Posterior cingulate gyrus (tissue), 11 donors: ENCODE measurements at places on chromosomes 13 and 19.
A peak's percentile ranks its signal among the peaks of the same experiment; 100 is the strongest.

DNA sequence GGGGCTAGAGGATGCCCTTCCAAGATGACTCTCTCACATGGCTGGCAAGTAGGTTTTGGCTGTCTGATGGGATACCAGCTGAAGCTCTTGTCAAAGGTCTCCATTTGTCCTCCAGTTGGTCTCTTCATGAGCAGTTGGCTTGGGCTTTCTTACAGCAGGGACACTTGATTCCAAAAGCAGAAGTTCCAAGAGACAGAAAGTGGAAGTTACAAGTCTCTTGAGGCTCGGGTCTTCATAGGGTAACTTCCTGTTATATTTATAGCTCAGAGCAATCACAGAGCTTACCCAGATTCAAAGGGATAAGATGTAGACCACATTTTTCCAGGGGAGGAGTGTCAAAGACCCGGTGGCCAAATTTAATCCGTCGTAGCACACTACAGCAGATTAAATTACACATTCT, 440.0 kb downstream of the RFC3 start:
- no peak for DNase-seq

- no peak for DNase-seq
Observed at GRCh38 chr13:89061821-89062220, 1390.7 kb downstream of the SLITRK5 start.

DNA sequence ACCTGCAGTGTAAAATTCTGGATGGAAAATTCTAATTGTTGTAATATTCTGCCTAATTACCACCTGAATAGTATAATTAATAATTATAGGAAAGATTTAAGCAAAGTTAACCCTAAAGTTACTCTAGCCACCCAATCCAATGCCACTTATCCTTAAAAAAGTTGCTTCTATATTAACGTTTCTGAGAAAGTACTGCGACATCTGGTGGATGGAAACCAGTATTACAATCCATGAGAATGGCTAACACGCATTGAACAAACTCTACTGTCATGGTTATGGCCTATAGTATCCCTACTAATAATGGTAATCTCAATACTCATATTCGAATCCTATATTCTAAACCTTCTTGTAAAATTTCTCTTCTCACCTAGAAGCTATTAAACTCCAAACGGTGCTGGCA, 1551.8 kb downstream of the SLITRK1 start:
- DNase-seq = no peak

DNA sequence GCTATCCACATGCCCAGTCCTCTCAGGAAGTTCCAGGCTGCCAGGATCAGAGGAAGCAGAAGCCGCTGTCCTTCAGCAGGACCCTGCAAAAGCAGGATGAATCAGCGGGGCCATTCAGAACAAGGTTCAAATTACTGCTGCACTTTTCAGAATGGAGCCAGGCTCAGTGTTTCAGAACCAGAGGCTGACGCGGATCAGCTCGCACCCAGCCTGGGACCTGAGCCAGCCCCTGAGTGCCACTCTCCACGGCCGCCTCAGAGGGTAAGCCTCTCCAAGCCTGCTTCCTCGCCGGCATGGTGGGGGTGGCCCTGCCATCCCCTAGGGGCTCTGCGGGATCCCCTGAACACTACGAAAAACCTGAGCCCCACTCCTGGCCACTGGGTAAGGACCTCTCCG, 24.7 kb downstream of the RASA3 start:
- peak; percentile 36 for DNase-seq

DNA sequence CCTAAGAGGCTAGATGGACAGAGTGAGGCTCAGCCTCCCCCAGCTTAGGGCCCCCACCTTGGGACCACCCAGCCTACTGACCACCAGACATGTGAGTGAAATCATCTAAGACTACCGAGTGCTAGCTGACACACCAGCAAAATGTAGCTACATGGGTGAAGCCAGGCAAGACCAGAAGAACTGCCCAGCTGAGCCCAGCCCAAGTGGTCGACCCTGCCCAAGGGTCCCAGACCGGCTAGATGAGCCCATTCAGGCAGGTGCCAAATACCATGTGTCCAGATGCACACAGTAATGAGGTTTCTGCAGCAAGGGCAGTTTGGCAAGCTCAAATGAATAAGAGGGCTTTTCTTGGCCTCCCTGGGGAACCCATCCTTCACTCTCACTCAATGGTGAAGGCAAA, 56.6 kb downstream of the ZNF557 start:
- no peak for DNase-seq

DNA sequence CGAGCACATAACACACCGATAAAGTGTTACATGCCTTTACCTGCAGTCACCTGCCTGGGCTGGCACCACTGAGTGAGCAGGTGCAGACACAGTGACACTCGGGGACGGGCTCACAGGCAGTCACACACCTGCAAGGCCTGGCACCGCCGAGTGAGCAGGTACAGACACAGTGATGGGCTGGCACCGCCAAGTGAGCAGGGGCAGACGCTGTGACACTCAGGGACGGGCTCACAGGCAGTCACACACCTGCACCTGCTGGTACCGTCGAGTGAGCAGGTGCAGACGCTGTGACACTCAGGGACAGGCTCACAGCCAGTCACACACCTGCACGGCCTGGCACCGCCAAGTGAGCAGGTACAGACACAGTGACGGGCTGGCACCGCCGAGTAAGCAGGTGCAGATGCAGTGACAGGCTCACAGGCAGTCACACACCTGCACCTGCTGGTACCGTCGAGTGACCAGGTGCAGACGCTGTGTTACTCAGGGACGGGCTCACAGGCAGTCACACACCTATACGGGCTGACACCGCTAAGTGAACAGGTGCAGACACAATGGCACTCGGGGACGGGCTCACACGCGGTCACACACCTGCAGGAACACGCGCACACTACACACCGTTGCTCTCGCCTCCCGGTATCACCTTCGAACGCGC, 470 bp downstream of the ZNF835 start:
- DNase-seq = no peak

DNA sequence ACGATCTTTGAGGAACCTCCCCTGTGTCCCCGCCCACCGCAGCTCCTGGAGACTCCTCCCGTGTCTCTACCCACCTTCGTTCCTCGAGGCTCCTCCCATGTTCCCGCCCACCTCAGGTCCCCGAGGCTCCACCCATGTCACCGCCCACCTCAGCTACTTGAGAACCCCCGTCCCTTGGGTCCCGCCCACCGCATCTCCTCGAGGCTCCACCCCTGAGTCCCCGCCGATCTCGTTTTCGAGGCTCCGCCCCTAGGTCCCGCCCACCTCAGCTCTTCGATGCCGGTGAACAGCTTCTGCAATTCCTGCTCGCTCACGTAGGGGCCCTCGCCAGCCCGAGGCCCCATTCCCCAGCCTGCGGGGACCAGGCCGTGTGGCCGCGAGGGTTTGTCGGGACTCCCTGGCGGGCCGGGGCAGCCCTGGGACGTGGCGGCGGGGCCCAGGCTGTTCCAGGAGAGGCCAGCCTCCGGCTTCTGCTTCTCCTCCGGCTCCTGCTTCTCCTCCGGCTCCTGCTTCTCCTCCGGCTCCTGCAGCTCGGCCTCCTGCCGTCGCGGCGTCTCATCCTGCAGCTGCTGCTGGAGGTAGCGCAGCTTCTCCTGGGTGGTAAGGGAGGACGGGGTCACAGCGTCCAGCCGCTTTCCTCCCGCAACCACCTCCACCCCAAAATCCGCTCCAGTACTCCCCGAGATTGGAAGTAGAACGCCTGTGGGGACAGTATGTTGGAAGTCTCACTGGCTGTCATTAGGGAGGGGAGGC, 16.7 kb downstream of the TSKS start:
- no peak for DNase-seq

GRCh38 chr19:43664018-43664417, 6.0 kb downstream of the PLAUR start:
- no peak for DNase-seq

- peak; percentile 87 for DNase-seq
Observed at GRCh38 chr19:8240274-8241229, 31.4 kb downstream of the CERS4 start.

- no peak for DNase-seq
Observed at GRCh38 chr19:14033946-14034345, 2.4 kb downstream of the IL27RA start.

DNA sequence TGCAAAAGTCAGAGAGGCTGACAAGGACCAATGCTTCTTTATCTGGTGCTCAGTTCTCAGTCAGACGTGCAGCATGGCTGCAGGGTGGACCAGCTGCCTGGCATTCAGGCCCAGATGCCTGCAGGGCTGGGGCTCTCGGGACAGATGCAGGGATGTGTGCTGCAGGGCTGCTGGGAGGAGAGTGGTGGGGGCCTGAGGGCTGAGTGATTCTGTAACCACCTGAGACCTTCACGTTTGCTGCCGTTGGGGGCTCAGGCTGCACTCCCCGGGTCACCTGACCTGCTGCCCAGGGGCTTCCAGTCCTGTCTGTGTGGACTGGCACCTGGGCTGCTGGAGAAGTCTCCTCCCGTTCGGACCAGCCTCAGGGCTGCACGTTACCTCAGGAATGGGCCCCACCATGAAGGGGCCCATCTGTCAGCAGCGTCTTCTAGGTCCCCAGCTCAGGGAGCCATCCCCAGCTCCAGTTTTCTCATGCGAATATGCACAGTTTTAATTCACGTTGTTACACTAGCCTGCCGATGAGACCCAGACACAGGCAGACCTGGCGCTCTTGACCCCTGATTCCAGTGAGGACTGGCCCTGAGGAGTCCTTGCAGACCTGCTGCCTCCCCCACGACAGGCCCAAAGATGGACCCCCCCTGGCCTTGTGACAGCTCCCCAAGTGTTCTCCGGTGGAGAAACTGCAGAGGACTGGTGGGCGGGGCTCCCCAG, 16.9 kb downstream of the KCTD15 start:
- peak; percentile 30 for DNase-seq

DNA sequence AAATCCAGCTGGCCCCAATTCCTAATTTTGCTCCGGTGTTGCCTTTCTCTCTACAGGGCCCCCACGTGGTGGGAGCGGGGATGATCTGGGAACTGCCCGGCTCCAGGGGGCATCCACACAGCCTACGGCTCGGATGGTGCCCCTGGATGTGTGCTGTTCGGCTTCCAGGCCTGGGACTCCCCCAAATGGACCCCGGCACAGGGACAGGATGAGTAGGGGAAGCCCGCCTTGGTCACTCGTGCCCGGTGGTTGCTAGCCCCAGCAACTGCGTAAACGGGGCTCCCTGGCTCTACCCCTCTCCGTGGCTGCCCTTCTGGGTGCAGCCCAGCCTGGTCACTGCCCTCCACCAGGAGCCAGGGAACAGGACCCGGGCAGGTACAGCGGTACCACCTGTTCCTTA, 111.5 kb downstream of the TEX26 start:
- no peak for DNase-seq

GRCh38 chr19:10290357-10290875, 664 bp downstream of the ICAM5 start:
- DNase-seq = no peak

GRCh38 chr13:77351315-77351714, 24.4 kb upstream of the MYCBP2 start:
- no peak for DNase-seq

GRCh38 chr19:6737873-6738786, 750 bp upstream of the GPR108 start:
- no peak for DNase-seq

GRCh38 chr13:21744149-21744548, 73.3 kb downstream of the FGF9 start:
- DNase-seq = no peak

- DNase-seq = no peak
Observed at GRCh38 chr13:62887046-62887445, 1471.4 kb upstream of the PCDH20 start.

- no peak for DNase-seq
Observed at GRCh38 chr13:23552661-23553060, 17.6 kb upstream of the TNFRSF19 start.

GRCh38 chr13:43669101-43669500, 117.7 kb downstream of the ENOX1 start:
- DNase-seq = no peak

GRCh38 chr13:100464006-100464405, 124.6 kb downstream of the GGACT start:
- DNase-seq = no peak

- DNase-seq = no peak
Observed at GRCh38 chr13:112172641-112173251, 105.8 kb downstream of the SOX1 start.

DNA sequence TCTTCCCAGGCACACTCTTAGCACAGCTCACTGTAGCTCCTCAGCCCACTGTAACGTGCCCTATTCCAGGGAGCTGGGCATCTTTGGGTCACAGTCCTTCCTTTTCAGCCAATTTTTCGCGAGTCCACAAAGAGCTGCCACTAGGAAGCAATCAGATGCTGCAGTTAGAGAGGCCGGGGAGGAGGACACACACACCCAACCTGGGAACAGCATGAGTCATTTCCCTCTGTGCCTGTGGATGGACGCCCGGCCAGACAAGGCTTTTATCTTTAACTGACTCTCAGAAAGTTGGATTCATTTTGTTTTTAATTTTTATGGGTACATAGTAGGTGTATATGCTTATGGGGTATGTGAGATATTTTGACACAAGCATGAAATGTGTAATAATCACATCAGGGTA, 918.6 kb downstream of the UQCRFS1 start:
- no peak for DNase-seq

DNA sequence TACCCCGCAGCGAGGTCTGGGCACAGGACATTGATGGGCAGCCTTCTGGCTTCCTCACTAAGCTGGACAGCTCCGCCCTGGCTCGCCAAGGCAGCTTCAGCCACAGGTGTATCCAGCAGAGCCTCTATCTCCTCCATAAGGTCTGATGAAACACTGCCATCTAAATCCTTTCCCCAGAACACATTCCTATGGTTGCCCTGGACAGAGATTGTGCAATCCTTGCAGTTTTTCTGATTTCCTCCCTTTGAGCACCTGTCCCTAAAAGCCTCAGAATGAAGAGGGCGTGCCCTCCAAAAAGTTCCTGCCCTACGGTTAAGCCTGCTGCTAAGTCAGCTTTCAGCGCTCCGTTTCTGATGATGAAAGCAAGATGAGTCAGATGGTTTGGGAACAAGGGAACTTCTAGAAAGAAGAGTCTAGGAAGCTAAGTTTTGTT, 21.0 kb downstream of the CLEC4M start:
- DNase-seq = no peak

DNA sequence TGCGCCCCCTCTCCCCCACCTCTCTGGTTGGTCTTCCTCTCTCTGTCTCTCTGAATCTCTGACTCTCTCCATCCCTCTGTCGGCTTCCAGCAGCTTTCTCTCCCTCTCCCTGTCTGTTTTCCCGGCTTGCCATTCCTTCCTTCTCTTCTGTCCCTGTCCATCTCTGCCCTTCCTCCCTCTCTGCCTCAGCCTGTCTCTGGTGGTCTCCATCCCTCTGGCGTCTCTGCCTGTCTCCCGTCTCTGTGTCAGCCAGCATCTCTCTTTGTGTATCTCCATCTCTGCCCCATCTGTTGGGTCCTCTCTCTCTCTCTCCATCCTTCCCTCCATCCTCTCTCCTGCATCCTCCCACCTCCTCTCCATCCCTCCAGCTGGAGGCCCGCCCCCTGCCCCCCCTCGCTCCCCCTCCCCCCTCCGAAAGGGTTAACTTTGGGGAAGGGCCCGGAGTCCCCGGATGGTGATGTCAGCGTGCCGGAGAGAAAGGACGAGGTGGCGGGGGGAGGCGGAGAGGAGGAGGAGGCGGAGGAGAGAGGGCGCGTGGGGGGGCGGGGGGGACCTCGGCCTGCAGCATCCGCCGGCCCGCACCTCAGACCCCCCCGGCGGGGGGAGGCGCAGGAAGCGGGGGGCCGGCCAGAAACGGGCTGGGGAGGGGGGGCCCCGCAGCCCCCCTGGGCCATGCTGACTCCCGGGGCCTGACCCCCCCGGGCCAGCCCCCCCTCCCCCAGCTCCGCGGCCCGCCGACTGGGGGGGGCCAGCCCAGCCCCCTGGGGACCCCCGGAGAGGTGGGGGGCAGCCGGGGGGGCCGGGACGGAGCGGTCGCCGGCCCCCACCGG, at the start of gene BRSK1:
Gene BRSK1 (plus strand): TSS at position 450 of the 830 bp plus-strand sequence. CDS start 446 bp downstream, outside the sequence.
- DNase-seq = peak; percentile 89
